ENCODE measurements at places on chromosomes 5 and 9. TPM values are rescaled to one million over a fixed set of nuclear protein-coding genes. Genes with fewer than 3 reads are reported as not detected.

Gene UGCG
- 83.2 TPM for total RNA-seq

Gene GMCL2
- total RNA-seq, result not detected

Gene ANKRD18A
- 1.6 TPM for total RNA-seq

DNA sequence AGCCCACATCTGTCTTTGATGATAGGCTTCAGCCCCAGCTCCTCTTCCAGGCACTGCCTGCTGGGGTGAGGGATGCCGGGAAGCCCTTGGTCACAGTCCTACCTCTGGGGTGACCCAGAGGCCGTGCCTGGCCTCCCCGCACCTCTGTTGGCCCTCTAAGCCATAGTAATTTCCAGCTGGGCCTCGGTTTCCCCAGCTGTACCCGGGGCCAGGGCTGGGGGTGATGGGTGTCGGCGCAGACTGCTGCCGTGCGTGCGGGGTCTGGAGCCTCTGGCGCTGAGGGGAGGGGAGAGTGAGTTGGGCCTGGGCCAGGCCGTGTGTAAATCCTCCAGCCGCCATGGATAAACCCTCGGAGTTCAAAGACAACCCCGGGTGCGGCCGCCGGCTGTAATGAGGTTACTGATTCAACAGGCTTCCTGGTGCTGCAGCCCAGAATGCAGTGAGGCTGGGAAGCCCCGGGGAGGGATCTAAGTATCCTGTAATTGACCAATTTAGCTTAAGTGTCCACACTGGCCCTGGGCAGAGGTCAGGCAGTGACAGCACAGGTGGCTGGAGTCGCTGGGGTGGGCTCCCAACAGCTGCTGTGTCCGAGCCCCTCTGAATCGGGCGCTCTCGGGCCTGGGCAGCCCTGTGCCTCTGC lies 7.1 kb downstream of the RXRA start:
- DNase-seq, result no peak

Gene TSSK1B
- under 0.01 TPM for total RNA-seq

Gene QRFP
- total RNA-seq, result under 0.01 TPM

GRCh38 chr9:100430286-100430940 lies 3.5 kb downstream of the MSANTD3 start:
- DNase-seq, result no peak

DNA sequence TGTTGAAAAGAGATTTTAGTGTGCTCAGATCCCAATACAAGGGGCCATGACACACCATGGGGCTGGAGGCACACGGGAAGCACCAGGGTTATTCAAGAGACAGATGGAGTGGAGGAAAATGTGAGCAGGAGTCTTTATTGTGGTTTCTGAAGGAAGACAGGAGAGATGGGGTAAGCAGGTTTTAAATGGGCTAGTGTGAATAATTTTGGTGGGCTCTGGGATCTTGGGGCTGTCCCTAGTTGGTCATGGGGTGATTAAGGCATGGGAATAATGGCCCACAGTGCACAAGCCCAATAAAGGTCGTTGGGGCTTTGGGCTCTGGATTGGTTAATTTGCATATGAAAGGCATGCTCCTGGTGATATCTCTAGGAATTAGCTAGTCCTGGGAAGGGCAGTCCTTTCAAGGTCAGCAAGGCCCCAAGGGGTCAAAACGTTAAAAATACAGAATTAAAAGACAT lies 3.6 kb upstream of the SCGB3A2 start:
- DNase-seq, result no peak

All from frontal cortex (tissue), 4 donors.